ENCODE measurements at places on chromosomes 5 and 9. TPM values are rescaled to one million over a fixed set of nuclear protein-coding genes. Genes with fewer than 3 reads are reported as not detected.
A peak's percentile ranks its signal among the peaks of the same experiment; 100 is the strongest.

GRCh38 chr9:36772449-36773403 lies 200.0 kb downstream of the MELK start:
- DNase-seq = peak; percentile 21

DNA sequence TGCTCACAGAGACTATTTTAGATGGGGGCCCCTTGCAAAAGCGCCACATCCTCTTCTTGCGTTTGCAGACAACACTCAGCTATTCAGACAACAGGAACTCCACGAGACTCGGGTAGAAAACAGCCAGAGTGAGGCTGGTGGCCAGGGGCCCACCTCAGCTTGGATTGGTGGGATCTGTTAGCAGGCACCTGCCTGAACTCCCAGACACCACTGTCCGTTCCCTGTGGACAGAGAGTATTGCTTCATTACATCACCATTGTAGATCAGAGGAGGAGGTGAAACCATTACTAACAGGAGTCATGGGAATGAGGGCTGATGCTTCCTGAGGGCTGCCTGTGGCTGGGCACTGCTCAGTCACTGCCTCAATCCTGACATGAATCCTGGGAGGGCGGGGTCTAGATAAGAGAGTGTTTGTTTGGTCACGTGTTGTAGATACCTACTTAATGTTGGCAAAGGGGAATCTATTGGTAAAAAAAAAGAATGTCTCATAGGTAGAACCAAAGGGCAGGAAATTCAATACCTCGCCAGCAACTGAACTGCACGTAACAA lies 4.4 kb upstream of the RAPGEF1 start:
- no peak for DNase-seq

- no peak for DNase-seq
These were observed 131.0 kb downstream of the ADAMTS16 start for GRCh38 chr5:5270958-5271785.

DNA sequence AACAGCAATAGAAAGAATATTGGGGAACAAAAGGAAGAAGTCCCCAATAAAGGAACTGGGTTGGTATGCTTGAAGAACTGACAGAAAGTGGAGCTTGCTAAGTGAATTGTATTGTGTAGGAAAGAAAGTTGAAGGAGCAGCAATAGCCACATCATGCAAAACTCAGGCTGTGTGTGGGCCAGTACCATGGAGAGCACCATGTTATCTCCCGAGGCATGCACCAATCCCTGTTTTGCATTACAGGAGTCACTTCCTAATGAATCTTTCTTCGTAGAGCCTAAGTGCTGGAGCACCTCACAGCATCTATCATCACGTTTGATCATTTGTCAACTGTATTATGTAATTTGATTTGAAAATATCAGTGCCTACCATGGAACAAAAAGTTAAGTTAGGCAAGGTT lies 137.7 kb upstream of the NMUR2 start:
- DNase-seq = peak; percentile 13

The LIFR gene
- polyA plus RNA-seq = 40.7 TPM

Data from muscle of arm (tissue), 14 donors.